ENCODE measurements at places on chromosomes 2 and 18.

- DNase-seq = no peak
Measured at GRCh38 chr2:36058953-36059352, 296.6 kb upstream of the CRIM1 start.

DNA sequence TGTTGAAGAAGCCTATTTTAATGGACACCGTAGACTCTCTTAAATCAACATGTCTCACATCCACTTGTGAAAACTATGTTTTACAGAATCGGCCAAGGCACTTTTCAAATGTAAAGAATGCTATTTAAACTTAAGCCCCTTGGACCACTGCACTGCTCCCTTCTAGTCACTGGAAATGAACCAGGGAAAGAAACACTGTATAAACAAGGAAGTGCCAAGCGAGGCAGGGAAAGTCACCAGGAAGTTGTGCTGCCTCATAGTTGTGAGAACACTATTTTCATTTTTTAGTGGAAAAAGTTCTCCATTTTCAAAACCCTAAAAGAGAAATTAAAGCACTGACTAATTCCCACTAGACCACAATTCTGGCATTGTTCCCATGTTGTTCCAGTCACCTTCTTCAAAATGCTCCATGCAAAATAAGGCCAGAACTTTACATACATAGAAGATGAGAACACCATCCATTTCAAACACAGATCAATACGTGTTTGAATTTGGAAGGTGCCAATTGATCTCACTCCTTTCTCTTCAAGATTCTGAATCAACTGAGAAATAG lies 13.5 kb downstream of the CCDC141 start:
- DNase-seq = no peak

- DNase-seq = no peak
Measured at GRCh38 chr2:15159751-15160177, 401.4 kb downstream of the NBAS start.

DNA sequence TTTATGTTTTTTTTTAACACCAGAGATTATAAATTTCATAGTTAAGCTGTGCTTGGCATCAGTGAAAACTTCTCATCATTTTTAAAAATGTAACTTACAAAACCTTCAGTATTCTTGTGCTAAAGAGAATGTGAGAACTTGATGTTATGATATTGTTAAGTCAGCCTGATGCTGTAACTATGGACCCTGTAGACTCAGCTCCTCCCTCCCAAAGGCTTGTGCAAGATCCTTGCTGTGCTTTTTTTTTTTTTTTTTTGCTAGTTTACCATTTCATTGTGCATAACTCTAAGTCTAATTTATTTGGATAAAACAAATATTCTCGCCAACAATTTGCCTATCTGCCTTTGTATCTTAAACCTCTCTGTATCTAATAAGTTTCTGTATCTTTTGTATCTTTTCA lies 12.9 kb upstream of the TFPI start:
- DNase-seq = no peak

- no peak for DNase-seq
Measured at GRCh38 chr18:57209713-57210106, 62.8 kb downstream of the BOD1L2 start.

DNA sequence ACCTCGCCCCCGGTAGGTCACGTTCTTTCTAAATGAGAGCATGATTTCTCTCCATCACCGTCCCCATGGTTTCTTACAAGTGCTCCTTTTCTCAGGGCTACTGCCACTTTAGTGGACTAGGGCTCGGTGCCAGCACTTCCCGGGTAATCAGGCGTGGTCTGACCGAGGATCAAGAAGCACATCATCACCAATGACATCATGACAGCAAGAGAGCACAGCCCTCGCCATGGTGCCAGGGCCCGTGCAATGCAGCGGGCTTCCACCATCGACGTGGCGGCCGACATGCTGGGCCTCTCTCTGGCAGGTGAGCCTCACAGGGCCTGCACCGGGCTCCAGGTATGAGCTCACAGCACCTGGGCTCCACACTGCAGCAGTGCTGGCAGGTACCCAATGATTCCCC lies 75.2 kb downstream of the INPP4A start:
- no peak for DNase-seq

DNA sequence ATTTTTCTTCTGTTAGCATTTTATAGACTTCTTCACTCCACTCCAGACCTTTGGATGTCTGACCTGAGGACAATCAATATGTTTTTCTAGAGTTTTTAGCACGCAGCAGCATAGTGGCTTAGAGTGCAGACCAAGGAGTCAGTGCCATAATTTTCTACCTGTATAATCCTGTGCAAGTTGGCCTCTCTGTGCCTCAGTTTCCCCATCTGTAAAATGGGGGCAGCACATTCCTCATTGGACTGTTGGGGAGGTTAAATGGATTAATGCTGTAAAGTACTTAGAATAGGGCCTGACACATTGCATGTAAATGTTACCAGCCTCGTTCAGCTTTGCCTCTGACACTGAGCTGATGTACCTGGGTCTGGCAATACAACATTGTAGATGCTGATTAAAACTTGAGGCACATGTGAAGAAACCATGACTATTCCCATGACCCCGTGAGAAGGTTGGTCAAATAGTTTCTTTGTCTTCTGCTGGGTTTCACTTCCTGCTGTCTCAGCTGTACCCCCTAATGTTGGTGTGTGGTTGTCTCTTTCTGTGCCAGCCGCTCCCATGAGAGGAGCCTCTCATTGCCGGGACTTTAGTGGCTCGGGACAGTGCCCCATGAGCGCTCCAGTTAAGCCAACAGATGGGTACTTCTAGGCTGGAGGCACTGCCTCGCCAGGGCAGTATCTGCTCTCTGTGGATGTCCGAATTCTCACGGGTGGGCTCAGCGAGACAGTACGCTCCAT lies 125.3 kb downstream of the SH3RF3 start:
- no peak for DNase-seq

GRCh38 chr2:29267720-29268119 lies 152.5 kb downstream of the CLIP4 start:
- DNase-seq = no peak

GRCh38 chr2:70906439-70907005 lies 29.2 kb upstream of the ATP6V1B1 start:
- no peak for DNase-seq

GRCh38 chr2:198468136-198468535 lies 663.7 kb downstream of the PLCL1 start:
- DNase-seq = no peak

DNA sequence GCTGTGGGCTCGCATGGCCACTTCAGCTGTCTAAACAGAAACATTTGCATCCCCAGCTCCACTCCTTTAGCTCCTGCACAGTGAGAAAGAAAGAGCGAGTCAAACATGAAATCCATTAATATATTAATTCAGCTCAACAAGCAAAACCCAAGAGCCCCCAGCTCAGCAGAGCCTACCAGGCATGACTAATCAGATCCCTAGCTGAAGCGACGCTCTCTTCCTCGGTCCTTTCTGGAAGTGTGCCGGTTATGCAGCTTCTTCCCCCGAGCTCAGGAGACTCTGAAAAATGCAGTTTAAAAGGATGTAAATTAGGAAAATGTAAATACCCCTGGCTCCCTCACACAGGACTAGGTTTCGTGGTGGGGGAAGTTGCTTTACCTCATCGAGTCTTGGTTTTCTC lies 221.5 kb downstream of the ANKRD30B start:
- no peak for DNase-seq

DNA sequence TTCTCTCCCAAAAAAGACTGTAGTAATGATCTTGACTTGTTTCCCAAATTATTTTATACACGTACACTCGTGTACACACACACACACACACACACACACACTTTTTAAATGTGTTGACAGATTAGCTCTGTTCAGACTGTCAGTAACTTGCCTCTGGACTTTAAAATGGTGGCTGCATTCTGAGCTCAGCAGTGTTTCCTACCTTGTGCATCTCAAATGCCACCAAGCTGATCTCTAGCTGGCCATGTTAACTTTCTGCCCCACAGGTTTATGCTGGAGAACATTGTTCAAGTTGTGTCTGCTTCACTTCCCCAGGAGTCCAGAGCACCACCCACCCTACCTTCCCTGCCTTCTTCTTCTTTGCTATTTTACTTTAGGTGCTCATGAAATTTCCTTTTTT lies 73.4 kb upstream of the TMEM87B start:
- no peak for DNase-seq

DNA sequence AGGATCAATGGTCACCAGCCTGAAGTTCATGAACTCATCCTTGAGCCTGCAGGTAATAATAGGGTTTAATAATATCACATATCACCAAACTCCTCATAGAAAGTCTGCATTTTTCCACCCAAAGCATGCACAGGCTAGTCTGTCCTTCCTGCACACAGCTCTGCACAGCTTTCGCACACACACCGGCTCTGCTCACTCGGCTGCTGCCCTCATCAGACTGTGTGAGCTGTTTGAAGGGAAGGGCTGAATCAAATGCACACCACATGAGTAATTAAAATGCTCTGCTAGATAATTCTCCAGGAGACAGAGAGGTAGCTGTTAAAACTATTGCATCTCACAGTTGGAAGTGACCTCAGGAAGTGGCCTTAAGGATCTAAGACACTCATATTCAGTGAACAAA lies 108.4 kb upstream of the YPEL5 start:
- DNase-seq = no peak

- DNase-seq = no peak
Measured at GRCh38 chr18:44819944-44820510, 139.3 kb downstream of the SETBP1 start.

DNA sequence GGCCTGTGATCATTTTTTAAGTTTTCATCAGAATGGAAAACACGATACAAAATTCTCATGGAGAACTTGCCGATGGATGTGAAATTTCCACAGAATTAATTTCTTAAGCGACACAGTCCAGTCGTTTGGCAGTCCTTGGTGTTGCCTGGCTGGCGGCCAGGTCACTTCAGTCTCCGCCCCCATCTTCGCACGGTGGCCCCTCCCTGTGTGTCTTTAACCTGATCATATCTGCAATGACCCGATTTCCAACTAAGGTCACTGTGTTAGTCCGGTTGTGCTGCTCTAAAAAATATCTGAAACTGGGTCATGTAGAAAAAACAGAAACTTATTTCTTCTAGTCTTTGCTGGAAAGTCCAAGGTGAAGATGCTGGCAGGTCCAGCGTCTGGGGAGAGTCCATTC lies 44.5 kb upstream of the COPS8 start:
- DNase-seq = no peak

DNA sequence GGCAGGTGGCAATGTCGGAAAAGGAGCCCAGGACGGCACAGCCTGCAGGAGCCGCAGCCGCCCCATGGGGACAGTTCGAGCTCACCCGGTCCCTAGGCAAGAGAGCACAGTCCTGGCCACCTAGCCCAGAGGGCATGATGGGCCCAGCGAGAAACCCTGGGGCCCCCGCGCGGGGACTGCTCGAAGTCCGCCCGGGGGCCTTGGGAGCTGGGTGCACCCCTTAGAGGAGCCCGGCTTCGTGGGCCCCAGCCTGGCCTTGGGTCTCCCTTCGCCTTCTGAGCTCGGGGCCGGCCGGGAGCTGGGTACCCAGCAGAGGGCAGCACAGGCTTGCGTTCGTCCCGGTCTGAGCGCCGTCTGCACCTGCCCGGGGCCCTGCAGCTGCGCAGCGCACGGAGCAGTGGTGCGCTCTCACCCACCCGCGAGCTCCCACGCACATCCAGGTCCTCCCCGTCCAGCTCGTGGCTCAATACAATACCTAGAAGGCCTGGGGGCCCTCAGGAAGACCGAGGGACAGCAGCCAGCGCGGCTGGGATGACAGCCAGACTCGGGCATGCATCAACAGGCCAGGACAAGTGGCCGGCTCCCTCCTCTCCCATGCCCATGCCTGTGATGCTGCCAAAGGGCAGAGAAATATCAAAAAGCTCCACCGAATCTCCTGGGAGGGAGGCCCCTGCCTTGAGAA lies 96.2 kb upstream of the ZNF532 start:
- peak; percentile 75 for DNase-seq

GRCh38 chr18:36589857-36590543 lies 238.8 kb downstream of the TPGS2 start:
- DNase-seq = no peak

DNA sequence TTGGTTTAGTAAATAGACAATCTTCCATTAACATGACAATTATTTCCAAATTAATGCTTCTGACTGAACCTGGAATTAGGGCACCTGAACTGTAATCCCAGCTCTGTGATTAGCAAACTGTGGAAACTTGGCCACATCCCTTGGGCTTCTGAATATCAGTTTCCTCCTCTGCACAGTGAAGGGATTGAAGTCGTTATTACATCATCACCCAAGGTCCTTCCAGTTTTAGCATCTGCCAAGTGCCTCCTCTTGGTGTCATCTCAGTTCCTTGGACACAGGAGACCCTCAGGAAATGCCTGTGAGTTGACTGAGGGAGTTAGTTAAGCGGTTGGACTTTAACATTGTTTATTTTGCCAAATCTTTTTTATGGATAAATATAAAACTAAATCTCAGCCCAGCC lies 64.8 kb downstream of the MOGAT1 start:
- no peak for DNase-seq

DNA sequence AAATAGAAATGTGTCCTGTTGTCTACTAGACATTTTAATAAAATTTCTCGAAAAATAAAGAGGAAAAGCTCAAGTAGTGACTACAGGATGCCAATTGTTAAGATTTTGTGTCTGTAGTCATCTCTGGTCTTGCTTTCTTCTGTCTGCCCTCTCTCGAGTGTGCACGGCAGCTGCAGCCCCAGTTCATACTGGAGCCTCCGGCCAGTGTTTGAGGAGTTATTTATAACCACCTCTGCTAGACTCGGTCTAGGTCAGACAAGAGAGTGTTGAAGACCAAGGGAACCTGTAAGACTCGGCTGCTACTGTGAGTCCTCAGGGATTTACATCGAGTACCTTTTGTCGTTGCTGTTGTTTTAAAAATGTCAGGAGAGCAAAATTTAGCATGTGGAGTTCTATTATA lies 810.1 kb upstream of the POU3F3 start:
- DNase-seq = no peak

GRCh38 chr2:68607837-68608236 lies 35.5 kb upstream of the PROKR1 start:
- no peak for DNase-seq

GRCh38 chr18:70234667-70235459 lies 29.4 kb upstream of the RTTN start:
- DNase-seq = no peak

GRCh38 chr18:26649193-26649543 lies 100.8 kb upstream of the KCTD1 start:
- no peak for DNase-seq

DNA sequence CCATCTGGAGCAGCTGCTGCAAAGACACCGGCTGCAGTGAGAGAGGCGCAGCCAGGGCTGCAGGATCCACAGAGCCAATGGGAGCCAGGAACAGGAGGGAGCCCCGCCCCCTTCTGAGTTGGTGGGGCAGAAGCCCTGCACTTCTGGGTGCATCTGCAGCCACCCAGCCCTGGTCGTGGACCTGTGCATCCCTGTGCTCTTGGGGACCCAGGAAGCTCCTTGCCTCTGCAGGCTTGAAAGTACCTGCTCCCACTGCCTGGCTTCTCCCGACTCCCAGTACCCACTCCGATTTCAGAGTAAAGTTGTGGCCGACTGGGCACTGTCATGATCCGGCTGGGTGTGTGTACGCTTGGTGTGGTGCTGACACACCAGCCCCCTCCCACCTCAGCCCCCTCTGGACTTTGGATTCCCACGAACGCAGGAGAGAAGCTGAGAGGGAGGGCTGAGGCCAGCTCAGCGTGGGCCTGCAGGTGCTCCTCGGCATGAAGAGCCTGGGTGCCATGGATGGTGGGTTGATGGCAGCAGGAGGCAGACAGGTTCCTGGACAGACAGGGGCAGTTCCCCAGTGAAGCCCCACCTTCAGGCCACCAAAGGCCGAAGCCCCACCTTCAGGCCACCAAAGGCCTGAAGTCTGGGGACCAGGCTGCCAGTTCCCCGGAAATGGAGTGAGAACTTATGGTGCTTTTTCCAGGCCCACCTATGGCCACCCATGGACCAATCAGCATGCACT lies 34.9 kb downstream of the LRRTM4 start:
- DNase-seq = no peak

- no peak for DNase-seq
Measured at GRCh38 chr2:135265960-135266490, 213.9 kb downstream of the RAB3GAP1 start.

- no peak for DNase-seq
Measured at GRCh38 chr2:238125127-238125885, 13.2 kb upstream of the KLHL30 start.

Measured in CD4-positive, alpha-beta T cell treated with Interleukin-17A for 4 hours (primary cell).